ENCODE measurements at places on chromosomes 5 and 9.
A peak's percentile ranks its signal among the peaks of the same experiment; 100 is the strongest.

GRCh38 chr9:123564652-123565051 lies 208.7 kb downstream of the CRB2 start:
- DNase-seq, result no peak

DNA sequence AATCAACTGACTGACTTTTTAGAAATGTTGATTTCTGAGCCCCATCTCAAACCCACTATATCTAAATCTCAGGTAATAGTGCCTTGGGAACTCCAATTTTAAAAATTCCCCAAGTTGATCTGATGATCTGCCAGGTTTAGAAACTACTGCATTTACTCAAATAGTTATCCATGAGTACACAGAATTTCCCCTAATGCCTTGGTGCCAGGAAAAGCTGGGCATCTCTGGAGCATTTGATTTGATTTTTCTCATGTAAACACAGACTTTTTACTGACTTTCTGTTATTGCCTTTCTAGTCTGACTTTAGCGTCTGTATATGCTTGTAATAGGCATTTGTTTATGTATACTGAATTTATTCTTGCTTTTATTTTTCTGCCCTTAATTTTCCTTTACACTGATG lies 35.8 kb downstream of the MTREX start:
- no peak for DNase-seq

DNA sequence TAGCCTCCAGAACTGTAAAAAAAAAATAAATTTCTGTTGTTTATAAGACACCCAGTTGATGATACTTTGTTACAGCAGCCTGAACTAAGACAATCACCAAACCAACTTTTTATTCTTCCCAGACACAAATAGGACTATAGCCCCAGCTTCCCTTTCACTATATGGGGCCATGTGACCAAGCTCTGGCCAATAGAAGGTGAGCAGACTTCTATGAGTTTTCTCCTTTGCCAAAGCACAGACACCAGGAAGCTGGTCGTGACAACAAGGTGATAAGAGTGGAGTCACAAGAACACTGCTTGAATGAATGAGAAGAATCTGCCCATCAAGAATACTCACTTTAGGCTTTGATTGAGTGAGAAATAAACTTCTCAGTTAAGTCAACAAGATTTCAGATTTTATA lies 217.7 kb downstream of the DEPDC1B start:
- DNase-seq, result no peak

- DNase-seq, result no peak
Observed at GRCh38 chr9:128015696-128016095, 34.9 kb upstream of the EEIG1 start.

DNA sequence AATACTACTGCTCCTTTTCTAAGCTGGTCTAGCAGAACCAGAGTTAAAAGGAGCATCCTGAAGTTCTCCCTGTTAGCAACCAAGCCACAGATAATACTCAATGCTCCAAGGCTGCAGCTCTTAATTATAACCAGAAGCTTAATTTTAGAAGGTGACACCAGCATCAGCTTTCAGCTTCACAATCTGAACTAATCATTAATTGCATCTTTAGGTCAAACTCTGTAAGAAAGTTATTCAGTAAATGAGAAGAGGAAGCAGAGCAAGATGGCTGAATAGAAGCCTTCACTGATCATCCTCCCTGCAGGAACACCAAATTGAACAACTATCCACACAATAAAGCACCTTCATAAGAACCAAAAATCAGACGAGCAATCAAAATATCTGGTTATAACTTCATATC lies 38.5 kb downstream of the APBA1 start:
- DNase-seq, result no peak

GRCh38 chr5:151923866-151924476 lies 680 bp downstream of the GLRA1 start:
- DNase-seq, result no peak

DNA sequence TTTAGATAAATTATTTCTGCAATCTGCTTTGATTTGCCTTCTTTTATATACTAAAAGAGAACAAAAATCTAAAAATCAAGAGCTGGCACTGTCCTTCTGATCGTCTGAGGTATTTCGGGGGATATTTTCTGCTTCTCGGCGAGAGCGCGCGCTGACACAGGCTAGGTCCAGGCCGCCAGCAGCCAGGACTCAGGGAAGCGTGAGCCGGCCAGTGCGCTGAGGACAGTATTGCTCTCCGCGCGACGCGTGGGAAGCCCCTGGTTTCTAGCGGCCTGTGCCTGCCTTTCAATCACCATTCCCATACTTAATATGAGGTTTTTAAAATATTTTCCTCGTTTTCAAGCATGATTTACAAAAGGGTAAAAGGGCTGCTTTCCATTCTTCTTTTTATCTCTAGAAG lies 307.3 kb upstream of the IRX1 start:
- DNase-seq, result no peak

GRCh38 chr5:96718635-96719077 lies 56.5 kb downstream of the CAST start:
- DNase-seq, result no peak

GRCh38 chr9:81861644-81862043 lies 66.6 kb upstream of the SPATA31D4 start:
- no peak for DNase-seq

DNA sequence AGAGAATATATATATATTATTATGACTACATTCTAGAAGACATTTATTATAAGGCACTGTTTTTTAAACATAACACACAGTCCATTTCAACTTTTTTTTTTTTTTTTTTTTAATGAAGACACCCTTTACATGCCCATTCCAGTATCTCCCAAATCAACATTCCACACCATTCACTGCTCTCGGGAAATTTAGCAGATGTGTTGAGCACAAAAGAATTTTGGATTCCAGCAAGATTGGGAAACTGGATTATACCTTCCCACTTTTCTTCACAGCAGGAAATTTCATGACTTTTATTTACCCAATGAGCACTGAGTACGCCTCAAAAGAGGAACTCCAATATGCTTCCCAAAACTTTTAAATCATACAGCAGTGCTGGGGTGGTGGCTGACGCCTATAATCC lies 333.6 kb upstream of the DAB2 start:
- no peak for DNase-seq

DNA sequence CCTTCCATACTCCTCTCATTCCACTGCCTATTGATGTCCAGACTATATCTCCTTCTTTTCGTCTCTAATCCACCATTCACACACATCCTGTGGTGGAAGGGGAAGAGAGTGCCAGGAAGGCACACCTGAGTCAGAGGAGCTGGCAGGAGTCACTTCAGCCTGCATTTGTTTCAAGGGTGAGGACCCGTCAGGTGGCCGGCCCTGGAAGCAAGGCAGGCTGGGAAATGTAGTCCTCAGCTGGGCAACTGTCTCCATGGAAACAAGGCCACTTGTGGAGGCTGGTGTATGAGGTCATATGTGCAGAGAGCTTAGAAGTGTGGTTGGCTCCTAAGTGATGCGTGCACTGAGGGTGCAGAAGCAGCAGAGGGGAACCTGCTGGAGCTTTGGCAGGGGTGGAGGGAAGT lies 278.4 kb downstream of the NSG2 start:
- DNase-seq, result no peak

- DNase-seq, result no peak
Observed at GRCh38 chr5:56160723-56161438, 72.2 kb downstream of the ANKRD55 start.

DNA sequence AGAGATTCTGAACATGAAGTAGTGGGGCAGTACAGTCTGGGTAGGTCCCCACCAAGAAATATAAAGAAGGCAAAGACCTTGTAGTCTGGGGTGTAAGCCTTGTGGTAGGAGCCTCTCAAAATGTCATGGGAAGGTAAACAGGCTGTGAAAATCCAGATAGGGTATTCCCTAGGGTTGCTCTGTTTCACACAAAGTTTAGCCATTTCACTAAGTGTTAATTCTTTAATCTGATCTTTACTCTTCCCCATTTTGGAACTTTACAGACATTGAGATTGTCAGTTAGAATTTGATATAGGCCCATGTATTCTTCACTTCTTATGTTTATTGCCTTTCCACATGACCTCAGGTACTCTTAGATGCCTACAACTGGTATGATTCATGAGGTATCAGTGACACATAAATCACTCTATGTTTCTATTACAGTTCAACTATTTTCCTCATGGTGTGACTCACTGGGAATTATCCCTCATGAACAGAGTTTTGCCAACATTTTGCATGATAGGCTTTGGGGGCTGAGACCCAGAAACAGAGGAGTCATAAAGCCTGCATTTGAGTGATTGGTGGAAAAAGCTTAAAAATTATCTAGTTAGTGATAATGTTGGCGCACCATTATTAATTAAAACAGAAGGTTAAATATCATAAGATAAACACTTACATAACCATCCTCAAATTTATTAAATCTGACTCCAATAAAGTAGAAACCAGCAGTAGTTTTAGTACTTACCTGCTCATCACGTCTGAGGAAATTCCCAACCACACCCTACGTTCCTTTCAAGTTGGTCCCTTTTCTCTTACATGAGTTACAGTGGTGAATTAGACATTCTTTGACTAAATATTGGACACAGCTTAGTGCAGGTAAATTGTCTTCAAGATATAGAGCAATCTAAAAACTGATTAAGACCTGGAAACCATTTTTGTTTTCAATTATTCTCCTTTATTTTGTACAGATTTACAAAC lies 399.8 kb upstream of the MEF2C start:
- no peak for DNase-seq

GRCh38 chr9:7135735-7136134 lies 378.0 kb downstream of the KDM4C start:
- no peak for DNase-seq

DNA sequence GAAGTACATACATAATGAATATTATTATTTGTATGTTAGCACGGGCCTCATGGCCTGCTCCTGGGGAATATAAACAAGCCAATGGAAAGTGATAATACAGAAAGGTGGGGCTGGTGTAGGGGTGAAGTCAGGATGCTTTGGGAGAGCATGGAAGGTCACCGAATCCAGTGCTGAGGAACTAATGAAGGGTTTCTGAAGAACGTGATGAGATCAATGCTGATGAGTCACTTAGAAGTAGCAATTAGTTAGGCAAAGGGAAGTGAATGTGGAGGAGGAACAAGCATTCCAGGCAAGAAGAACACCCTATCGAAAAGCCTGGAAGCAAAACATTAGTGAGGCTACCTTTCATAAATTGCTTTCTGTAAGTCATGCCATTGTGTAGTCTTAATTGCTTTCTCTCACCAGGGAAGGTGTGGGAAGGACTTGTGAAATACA lies 2.1 kb downstream of the ANXA1 start:
- no peak for DNase-seq

- DNase-seq, result no peak
Observed at GRCh38 chr5:168324859-168325630, 33.6 kb downstream of the WWC1 start.

DNA sequence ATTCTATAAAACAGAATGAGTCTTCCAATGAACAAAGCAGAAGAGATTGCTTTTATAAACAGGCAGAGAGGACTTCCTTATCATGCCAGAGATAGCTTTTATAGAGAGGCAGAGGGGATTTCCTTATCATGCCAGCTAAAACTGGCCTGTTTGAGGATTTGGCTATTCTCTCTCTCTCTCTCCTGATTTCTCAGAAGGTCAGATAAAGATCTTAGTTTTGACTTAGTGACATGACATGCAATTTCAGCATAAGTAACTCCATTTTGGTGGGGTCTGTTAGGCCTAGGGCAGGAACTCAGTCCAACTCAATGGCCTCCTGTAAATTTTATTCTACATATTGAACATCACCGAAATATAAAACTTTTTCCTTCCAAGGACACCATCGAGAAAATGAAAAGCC lies 31.5 kb upstream of the DENND4C start:
- DNase-seq, result no peak

DNA sequence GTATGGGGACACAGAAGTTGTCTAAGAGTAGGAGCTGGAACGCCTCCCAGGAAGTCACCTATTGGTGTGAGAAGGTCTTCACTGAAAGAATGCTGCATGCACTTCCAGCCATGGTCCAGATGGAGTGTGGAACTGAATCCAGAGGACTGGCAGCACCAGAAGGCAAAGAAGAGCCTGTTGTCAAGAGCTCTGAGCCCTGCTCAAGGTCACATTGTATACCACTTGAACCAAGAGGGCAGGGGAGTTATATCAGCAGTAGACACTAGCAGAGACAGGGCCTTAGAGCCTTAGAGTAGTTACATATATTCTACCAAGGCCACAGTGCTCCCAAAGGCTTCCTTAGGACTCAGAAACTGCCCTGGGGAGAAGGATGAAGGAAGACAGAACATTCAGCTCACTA lies 130.8 kb upstream of the POC5 start:
- DNase-seq, result no peak

DNA sequence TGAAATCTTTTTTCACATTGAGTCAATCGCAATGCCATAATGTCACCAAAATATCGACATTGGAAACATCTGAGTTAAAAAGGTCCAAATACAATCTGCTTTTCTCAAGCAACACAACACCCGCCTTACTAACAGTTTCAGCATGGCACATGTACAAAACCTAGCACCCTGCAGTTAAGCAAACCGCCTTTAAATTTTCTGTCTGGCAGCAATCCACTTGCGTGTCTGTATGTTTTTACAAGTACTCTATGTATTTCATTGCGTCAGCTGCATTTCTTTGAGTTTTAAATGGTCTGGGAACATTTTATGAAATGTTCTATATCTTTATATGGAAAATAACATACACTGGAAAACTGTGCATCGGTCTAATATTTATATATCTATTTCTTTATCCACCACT lies 134.6 kb downstream of the DENND1A start:
- DNase-seq, result no peak

DNA sequence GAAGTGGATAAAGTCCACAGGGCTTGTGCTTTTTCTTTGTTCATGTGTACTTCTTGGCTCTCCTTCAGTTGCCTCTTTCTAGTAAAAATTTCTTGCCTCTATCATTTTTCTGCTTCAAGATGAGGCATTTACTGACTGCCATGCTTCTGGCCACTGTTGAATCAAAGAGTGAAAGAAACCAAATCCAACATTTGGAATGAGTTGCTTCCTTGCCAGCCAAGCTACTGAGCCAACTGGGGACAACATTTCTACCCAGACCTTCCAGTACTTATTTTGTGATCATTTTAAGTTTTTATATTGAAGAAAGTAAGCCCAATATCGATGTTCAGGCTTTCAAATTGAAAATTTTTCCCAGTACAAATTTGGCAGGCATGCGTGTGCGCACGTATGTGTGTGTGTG lies 73.2 kb downstream of the SNCAIP start:
- DNase-seq, result no peak

- no peak for DNase-seq
Observed at GRCh38 chr5:138448481-138449398, 9.9 kb downstream of the REEP2 start.

- DNase-seq, result no peak
Observed at GRCh38 chr9:93860694-93861658, 94.2 kb downstream of the BARX1 start.

GRCh38 chr5:172178991-172179989 lies 8.7 kb downstream of the STK10 start:
- DNase-seq, result peak; percentile 51

Measured in stimulated activated CD8-positive, alpha-beta memory T cell treated with anti-CD3 and anti-CD28 coated beads, Interleukin-2, amount 100 ng/mL, for 48 hours (primary cell).